ENCODE measurements at places on chromosomes 1 and 21.

GRCh38 chr1:27605796-27606707 is 2.1 kb upstream of the AHDC1 start:
- no peak for DNase-seq

- no peak for DNase-seq
These were observed 58.3 kb downstream of the KCNJ15 start for GRCh38 chr21:38315122-38315521.

DNA sequence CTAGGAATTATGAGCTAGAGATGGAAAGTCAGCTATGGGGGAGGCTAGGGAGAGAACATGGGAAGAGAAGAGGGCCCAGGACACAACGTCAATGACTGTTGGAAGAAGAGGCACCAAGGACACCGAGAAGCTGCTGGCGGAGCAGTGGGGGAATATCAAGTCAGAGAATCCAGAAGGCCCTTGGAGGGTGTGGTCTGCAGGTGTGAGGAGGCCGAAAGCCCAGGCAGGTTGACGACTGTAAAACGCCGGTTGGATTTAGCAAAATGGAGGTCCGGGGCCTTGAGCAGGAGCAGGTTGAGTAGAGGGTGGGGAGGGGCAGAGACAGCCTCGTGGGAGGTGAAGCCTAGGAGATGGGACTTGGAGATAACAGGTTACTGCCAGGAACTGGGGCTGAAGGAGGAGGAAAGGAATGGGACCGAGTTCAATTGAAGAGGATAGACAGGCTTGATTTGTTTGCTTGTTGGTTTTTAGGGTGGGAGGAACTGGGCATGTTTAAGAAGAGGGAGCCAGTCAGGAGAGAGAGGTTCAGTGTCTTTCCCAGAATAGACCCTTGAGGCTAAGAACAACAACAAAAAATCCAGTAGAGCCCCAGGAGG is 35.1 kb downstream of the EDN2 start:
- DNase-seq = no peak

- DNase-seq = peak; percentile 96
These were observed at the start of gene EXOC8 for GRCh38 chr1:231337472-231338269. Gene EXOC8 (minus strand): TSS chr1:231337852. CDS start chr1:231337745, 107 bp downstream.

DNA sequence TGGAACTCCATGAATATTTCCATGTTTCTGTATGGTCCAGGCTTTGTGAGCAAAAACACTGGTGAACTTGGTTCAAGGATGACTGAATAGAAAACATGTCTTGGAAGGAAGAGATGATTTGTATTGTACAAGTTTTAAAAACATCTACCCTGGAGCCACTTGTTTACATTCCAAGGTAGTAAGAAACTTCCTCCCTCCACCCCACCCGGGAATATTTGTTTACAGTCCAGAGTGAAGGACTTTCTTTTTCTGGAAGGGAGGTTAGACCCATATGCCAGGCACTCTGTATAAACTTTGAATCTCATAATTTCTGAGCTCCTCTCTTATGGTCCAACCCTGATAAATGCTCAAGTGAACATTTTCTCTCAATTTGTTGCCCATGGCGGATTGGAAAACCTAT is 323.3 kb upstream of the LYPLAL1 start:
- DNase-seq = no peak

DNA sequence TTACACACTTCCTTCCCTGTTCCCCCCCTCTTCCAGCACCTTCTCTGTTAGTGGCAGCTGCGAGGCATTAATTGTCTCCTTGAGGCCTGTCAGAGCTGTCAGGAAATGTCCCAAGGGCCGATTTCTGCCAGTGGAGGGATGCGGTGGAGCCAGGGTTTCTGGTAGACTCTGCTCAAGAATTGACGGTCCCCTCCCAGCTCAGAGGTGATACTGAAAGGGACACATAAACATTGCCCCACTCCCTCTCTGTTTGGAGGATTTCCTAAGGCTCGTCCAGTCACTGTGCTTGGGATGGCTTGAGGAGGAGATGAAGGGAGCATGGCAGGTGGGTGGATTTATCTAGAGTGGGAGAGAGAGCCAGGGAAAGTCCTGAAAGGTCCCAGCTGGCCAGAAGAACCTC is 61.4 kb upstream of the CD34 start:
- no peak for DNase-seq

DNA sequence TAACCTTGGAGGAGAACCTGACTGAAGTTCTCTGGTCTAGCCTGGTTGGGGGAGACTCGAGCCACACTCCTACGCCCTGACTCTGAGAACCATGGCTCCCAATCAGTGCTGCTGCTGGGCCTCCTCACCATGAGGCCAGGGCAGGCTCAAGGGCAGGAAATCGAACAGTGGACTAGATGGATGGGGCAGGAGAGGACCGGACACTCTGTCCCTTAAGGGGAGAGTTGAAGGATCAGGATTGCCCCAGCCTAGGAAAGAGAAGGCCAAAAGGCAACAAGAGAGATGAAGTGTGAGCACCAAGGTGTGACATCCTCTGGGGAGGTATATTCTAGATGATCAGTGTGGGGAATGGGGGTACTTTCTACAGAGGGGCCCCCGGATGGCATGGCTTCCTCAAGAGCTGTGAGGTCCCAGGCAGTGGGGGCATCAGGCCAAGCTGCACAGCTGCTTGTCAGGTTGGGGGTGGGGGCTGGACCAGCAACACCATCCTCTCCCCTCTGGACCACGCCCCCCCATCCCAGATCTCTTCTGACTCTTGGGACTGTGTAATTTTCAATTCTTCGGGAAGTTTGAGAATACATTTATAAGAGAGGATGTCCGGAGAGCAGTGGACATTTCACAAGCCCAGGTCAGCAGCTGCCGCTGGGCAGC is 34.0 kb downstream of the MX1 start:
- DNase-seq = no peak

DNA sequence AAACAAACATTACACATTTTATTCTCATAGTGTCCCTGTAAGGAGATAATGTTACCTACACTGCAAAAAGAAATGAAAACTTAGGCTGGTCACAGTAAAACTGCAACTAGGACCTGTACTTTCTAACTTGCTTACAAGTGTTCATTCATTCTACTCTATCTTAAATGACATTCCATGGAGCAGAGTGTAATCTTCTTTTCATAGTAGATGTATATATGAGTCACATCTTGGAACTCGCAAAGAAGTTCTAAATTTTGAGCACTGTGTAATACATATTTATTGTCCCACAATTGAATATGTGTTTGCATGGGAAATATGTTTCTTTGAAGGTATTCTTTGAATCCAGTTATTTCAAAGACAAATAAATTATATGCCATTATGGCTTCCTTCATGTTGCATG is 1258.5 kb upstream of the ADGRL2 start:
- no peak for DNase-seq

- no peak for DNase-seq
These were observed 530.2 kb downstream of the PTPRC start for GRCh38 chr1:199168888-199169585.

GRCh38 chr21:41119901-41120300 is 48.1 kb upstream of the BACE2 start:
- no peak for DNase-seq

- no peak for DNase-seq
These were observed 29.6 kb upstream of the RGS1 start for GRCh38 chr1:192545896-192546521.

DNA sequence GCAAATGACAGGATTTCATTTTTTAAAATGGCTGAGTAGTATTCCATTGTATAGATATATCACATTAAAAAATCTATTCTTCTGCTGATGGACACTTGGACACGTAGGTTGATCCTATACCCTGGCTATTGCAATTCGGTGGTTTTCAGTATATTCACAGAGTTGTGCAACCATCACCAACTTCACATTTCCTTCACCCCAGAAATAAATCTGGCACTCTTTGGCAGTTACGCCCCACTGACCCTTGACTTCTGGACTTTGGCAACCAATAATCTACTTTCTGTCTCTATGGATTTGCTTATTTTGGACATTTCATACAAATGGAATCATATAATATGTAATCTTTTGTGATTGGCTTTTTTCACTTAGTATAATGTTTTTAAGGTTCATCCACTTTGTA is 35.9 kb downstream of the MAP3K7CL start:
- DNase-seq = no peak

- DNase-seq = no peak
These were observed 101.3 kb downstream of the PRRX1 start for GRCh38 chr1:170765279-170765678.

Data from GM18507 (cell line).